ENCODE measurements at places on chromosomes 12 and 14.
A peak's percentile ranks its signal among the peaks of the same experiment; 100 is the strongest.

- no peak for DNase-seq
These were observed 1.3 kb downstream of the PRPH start for GRCh38 chr12:49296034-49296835.

- no peak for DNase-seq
These were observed 156.6 kb upstream of the CAND1 start for GRCh38 chr12:67112586-67112985.

GRCh38 chr12:28941248-28941647 lies 207.8 kb upstream of the FAR2 start:
- DNase-seq: no peak

DNA sequence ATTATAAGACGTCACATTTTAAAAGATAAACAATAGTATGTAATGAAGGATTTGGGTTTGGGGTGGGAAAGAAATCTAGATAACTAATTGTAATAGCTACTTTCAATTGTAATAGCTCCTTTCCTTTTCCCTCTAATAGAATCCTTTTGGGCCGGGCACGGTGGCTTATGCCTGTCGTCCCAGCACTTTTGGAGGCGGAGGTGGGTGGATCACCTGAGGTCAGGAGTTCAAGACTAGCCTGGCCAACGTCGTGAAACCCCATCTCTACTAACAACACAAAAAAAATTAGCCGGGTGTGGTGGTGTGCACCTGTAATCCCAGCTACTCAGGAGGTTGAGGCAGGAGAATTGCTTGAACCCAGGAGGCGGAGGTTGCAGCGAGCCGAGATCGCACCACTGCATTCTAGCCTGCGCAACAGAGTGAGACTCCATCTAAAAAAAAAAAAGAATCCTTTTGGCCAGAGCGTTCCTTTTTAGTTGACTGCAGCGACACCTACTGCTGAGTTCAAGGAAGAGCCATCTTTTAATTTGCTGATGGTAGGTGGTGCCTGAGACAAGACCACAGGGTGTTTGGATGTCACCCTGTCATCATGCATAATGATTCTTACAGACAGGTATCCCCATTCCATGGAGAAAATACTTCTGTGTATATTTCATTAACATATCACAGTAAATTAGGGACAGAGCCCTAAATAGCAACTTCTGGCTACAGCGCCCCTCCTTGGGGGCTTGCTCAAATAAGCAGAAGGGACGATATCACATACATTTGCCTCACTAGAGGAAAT lies 79.5 kb downstream of the ARMH4 start:
- DNase-seq: peak; percentile 42

DNA sequence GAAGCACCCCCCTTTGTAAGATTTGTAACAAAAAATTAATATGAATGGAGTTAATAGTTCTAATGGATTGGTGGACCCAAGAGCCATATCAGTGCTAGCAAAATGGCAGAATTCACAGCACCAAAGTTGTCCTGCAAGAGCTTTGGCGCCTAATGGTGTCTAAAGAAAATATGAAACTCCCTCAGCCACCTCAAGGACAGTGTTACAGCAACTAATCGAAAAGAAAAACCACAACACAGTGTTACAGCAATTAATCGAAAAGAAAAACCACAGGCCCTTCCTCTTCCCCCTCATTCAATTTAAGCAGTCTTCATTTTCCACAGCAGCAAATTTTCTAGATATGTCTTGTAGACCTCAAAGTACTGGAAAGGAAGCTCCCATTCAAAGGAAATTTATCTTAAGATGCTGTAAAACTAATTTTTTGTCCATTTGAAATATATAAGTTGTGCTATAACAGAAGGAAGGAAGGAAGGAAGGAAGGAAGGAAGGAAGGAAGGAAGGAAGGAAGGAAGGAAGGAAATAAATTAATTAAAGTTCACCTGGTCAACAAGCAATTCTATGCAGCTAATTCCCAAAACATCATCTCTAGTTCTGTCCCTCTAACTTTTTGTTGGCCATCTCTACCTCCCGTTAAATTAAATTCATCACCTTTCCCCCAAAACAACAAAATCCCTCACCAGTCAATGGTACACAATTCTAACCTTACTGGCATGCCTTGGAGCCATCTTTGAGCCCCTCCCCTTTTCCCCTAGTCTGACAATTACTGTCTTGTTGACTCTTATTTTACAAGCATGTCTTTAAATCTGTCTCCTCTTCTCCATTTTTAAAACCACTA lies 17.4 kb downstream of the LRP6 start:
- DNase-seq: no peak

GRCh38 chr12:78746001-78746400 lies 118.6 kb upstream of the SYT1 start:
- no peak for DNase-seq

- DNase-seq: no peak
These were observed 100.0 kb downstream of the PIWIL1 start for GRCh38 chr12:130437555-130438242.

DNA sequence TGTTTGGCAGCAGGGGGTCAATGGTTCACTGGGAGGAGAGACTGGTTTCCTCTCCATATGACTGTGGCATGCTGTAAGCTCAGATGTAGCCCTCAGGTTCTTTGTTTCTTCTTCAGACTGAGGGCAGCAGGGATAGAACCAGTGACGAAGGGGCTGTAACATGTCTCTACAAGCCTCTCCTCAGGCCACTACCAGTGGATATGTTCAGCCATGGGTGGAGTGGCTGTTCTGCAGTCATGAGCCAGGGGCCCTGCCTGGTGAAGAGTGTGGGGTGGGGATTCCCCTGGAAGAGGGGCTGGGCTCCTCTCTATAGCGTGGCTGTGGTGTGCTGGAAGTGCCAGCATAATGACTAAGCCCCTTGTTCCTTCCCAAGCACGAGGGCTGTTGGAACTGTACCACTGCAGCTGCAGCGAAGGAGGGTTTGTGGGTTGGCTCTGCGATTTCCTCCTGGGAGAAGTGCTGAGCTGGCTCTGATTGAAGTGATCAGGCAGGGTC lies 55.8 kb downstream of the CMAS start:
- no peak for DNase-seq

- DNase-seq: no peak
These were observed 1.9 kb upstream of the KRT79 start for GRCh38 chr12:52836042-52836466.

DNA sequence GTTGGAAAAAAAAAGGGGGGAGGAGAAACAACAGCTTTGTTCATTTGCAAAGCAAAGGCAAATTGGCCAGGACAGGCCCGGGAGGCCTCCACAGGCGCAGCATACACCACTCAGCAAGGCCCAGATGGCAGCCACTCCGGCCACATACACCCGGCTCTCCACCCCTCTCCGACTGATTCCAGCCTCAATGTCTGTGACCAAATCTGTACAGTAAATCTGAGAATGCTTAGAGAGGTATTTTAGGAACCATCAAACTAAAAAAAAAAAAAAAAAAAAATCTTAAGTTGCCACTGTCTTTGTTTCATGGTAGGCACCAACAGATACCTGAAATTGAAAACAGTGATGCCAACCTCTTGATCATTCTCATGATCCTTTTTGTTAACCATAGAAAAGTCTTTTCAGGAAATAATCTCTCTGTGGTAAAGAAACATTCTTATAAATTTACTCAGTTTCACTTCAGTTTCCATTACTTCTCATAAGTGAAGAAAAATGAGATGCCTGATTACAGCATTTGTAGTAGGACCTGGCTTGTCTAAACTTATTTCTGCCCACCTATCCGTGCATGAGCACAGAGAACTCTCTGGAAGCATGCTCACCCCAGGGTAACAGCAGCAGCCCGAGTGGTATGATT lies 20.2 kb downstream of the VPS37B start:
- DNase-seq: no peak

DNA sequence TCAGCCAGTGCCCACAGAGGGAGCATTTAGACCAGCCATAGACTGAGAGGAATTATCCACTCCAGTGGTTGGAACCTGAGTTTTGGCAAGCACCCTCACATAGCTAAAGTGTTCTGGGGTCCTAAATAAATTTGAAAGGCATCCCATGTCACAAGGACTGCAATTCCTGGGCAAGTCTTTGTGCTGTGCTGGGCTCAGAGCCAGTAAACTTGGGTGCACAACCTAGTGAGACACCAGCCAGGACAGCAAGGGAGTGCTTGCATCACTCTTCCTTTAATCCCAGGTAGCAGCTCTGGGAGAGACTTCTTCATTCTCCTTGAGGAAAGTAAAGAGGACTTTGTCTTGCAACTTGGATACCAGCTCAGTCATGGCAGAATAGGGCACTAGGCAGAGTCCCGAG lies 142.0 kb upstream of the FSCB start:
- DNase-seq: no peak

GRCh38 chr12:125387206-125387605 lies 322.0 kb downstream of the AACS start:
- no peak for DNase-seq

GRCh38 chr14:36652542-36653201 lies 9.0 kb upstream of the PAX9 start:
- no peak for DNase-seq

DNA sequence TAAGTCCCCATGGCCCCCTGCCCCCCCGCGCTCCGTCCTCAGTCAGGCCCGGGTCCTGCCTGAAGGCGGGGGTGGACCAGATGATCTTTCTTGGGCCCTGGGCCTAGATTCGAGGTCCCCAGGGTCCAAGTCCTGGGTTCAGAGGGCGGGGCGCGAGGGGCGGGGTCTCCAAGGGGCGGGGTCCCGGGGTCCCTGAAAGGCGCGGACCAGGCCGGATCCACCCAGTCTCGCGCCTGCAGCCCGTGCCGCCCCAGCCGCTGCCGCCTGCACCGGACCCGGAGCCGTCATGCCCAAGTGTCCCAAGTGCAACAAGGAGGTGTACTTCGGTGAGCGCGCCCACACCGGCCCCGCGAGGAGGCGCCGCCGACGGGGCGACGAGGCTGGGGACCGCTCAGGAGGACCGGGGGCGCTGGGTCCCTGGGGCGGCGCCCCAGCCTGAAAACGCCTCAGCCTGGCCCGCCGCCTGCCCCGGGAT lies 325 bp downstream of the CRIP1 start:
- no peak for DNase-seq

- no peak for DNase-seq
These were observed 117.7 kb downstream of the SOX5 start for GRCh38 chr12:23831739-23832138.

GRCh38 chr14:34593740-34594375 lies 36.1 kb downstream of the SNX6 start:
- no peak for DNase-seq

- DNase-seq: peak; percentile 68
These were observed 9.7 kb upstream of the RIN3 start for GRCh38 chr14:92503756-92504491.

DNA sequence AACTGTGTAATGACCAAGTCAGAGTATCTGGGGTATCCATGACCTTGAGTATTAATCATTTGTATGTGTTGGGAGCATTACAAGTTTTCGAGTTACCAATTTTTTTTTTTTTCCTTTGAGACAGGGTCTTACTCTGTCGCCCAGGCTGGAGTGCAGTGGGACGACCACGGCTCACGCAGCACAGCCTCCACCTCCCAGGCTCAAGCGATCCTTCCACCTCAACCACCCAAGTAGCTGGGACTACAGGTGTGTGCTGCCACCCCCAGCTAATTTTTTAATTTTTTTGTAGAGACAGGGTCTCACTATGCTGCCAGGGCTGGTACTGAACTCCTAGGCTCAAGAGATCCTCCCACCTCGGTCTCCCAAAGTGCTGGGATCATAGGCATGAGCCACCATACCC lies 19.7 kb downstream of the SSH1 start:
- no peak for DNase-seq

DNA sequence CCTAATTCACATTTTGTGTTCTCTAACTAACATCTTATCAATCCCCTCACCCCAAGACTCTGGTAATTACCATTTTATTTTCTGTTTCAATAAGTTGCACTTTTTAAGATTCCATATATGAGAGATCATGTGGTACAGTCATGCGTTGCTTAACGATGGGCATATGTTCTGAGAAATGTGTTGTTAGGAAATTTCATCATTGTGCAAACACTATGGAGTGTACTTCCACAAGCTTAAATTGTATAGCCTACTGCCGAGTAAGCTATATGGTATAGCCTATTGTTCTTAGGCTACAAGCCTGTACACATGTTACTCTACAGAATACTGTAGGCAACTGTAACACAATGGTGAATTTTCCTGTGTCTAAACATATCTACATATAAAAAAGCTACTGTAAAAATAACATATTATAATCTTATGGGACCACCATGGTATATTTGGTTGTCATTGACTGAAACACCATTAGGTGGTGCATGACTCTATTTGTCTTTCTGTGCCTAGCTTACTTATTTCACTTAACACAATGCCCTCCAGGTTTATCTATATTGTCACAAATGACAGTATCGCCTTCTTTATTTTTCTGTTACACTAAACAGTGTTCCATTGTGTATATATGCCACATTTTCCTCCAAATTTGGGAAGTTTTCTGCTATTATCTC lies 473.4 kb upstream of the LMO3 start:
- DNase-seq: no peak

GRCh38 chr12:120961604-120962531 lies 16.5 kb upstream of the HNF1A start:
- DNase-seq: no peak

DNA sequence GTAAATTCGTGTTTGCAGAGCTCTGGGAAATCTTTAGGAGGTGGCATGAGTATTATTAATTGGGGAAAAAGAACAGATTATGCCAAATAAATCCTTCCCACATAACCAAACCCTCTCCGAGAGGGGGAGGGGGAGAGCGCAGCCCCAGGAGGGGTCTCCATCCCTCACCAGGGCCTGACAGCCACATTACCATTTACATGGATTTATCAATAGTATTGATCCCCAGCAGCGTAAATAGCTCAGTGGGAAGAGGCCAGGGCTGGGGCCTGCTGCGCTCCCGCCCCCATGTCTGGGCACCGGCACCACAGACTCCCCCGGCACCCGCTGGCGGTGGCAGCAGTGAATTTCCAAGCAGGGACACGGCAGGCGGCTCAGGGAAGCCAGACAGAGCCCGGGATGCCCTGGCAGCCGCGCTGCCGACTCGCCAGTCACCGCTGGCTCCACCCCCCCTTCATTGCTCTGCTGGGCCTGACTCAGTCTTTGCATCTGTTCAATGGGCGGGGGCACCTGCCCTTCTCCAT lies 2.4 kb downstream of the NCOR2 start:
- DNase-seq: no peak

DNA sequence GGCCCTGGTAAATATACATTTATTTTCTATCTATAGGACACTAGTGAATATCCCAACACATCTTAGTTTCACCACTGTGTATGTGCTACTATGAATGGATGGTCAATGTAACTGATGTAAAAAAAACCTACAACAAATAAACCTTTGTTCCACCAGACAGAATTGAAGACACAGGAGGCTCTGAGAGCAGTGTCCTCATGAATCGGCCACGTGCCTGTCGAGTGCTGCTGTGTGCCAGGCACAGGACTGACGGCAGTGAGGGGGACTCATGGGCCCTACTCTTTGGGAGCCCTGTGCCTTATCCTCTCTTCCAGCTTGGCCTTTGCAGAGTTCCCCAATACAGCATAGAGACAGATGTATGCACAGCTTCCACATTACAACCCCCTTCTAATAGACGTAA lies 18.2 kb downstream of the CINP start:
- DNase-seq: no peak

- DNase-seq: no peak
These were observed 728.9 kb downstream of the BCL11B start for GRCh38 chr14:98543074-98543473.

- no peak for DNase-seq
These were observed 282.9 kb upstream of the FLRT2 start for GRCh38 chr14:85247071-85247470.

GRCh38 chr12:108335349-108336119 lies 3.6 kb downstream of the CMKLR1 start:
- no peak for DNase-seq

GRCh38 chr12:94779485-94779884 lies 129.1 kb upstream of the TMCC3 start:
- no peak for DNase-seq

Measured in Panc1 (cell line).